ENCODE measurements at places on chromosomes 7 and 10. TPM values are rescaled to one million over a fixed set of nuclear protein-coding genes. Genes with fewer than 3 reads are reported as not detected.

The C7orf25 gene
- total RNA-seq, result 1.9 TPM

GRCh38 chr7:67422601-67423000 lies 426.0 kb downstream of the TYW1 start:
- DNase-seq, result no peak

- no peak for DNase-seq
These were observed 20.5 kb downstream of the STRA8 start for GRCh38 chr7:135253851-135254771.

GRCh38 chr10:67115972-67116371 lies 190.1 kb downstream of the LRRTM3 start:
- no peak for DNase-seq

DNA sequence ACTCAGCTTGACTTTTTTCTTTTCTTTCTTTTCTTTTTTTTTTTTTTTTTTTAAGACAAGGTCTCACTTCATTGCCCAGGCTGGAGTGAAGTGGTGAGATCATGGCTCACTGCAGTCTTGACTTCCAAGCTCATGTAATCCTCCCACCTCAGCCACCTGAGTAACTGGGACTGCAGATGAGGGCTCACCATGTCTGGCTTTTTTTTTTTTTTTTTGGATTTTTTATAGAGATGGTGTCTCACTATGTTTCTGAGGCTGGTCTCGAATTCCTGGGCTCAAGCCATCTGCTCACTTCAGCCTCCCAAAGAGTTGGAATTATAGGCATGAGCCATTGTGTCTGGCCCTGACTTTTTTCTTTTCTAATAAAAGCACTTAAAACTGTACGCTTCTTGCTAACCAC lies 358.2 kb upstream of the IGFBP3 start:
- DNase-seq, result no peak

DNA sequence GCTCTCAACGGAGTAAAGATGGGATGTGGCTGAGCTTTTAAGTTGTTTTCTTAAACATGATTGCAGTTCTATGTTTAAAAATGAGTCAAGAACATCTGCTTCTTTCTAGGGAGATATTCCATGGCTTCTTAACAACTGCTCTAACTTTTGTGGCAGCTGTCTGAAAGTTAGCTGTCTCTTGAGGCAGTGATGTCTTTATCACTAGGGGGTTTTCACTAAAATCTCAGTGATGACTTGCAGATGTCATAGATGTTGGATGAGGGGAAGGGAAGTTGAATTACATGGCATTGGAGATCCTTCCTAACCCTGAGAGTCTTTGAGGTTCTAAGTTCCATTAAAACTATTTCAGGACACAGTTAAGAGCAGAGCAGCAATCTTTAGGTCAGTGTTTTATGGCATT lies 43.5 kb downstream of the PRKG1 start:
- DNase-seq, result no peak

DNA sequence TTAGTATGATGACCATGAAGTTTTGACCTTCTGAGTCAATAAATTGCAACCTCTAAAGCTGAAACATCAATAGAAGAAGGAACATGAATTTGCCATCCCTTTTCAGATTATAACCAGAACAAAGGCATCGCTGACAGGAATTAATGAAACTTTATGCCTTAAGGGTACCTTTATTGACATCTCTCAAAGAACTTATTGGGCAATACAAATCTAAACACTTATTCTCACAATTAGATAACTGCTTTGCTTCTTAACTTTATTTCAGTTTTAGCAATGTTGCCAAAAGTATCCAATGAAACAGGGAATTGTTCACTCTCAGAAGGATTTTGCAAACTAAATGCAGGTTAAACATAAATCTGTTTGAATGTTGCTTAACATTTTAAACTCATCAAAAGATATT lies 116.0 kb downstream of the ELAPOR2 start:
- DNase-seq, result no peak

GRCh38 chr10:65265451-65265954 lies 1660.3 kb upstream of the LRRTM3 start:
- DNase-seq, result no peak

DNA sequence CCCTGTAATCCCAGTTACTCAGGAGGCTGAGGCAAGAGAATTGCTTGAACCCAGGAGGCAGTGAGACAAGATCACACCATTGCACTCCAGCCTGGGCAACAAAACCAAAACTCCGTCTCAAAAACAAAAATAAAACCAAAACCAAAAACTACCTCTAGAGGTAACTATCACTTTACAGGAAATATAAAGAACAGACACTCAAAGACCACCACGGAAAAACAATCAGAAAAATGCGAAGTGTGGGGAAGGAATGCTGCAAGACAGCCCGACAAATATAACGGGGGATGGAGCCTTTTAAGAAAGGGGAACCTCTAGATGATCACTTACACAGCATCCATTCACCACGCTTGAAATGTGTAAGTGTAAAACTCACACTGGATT lies 4.3 kb downstream of the HNRNPF start:
- DNase-seq, result no peak

- no peak for DNase-seq
These were observed 75.8 kb downstream of the ENO4 start for GRCh38 chr10:116925056-116925455.

- no peak for DNase-seq
These were observed 50.7 kb upstream of the AMPH start for GRCh38 chr7:38681882-38682281.

- DNase-seq, result no peak
These were observed 14.7 kb downstream of the CYP2W1 start for GRCh38 chr7:997404-998395.

DNA sequence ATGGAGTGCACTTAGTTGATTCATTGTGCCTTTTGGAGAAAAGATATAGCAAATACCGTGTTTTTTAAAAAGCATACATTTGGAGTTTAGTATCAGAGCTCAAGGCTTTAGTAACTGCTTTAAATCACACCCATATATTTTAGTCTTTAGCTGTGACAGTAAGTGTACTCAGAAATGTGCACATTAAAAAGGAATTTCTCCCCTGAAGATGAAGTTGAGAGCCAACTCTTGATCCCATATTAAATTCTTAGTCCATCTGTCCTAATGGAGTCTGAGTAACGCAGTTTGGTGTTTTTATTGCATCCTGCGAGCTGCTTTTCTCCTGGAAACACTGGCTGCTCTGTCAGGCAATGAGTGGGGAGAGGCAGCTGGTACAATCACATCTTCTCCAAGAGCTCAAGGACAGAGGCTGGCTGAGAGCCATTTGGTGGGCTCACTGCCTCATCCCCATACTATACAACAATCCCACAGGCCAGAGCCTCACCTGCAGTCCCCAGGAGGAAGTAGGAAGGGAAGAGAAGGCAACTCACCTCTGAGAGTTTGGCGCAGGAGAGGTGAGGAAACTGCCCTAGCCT lies 473.6 kb upstream of the C7orf33 start:
- no peak for DNase-seq

DNA sequence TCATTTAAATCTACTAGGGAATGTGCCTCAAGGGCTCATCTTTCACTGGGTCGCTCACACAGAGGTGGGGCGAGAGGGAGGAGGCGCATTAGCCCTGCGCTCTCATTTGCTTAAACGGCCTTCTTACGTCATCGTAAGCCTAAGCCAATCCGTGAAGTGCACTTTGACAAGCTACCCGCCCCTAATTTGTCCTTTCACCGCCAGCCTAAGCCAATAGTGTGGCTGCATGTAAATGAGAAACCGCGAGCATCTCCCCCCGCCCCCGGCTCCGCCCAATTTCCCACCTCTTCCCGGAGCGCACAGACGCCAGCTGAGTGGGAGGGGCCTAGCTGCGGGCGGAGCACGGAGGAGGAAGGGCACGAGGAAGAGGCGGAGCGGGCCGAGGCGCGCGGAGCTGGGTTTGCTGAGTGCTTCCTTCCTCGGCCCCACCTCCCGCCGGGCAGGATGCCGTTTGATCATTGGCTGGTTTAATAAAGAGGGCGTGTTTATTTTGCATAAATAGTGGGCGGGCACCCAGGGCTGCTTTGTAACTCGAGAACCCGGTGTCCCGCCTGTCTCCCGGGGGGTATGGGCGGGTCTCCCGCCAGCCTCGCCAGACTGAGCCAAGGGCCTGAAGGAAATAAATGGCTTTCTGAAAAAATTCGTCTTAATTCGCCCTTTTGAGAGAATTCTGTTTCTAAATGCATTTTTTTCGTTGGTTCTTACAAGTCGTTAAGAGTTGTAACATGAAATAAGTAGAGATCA lies 289.6 kb upstream of the NFE2L3 start:
- DNase-seq, result peak; percentile 53
